OCI-M1 (cell line): ENCODE measurements at places on chromosomes 13 and 19.

DNA sequence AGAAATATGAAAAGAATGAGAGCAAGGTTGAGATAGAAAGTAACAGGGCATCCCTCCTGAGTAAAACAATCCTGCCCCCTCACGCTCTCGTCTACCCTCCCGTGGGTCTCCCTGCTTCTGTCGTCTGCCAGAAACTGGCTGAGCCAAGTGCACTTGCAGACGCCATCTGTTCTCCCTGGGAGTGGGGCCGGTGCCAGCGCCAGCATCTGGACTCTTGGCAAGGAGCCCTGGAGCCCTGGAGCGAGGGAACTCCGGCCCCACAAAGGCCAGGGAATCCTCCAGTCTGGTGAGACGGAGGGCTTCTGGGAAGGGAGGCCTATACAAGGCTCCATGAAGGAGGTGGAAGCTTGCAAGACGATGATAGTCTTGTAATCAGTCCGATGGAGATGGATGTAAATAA, 2.3 kb upstream of the TMEM91 start:
- DNase-seq, result no peak

DNA sequence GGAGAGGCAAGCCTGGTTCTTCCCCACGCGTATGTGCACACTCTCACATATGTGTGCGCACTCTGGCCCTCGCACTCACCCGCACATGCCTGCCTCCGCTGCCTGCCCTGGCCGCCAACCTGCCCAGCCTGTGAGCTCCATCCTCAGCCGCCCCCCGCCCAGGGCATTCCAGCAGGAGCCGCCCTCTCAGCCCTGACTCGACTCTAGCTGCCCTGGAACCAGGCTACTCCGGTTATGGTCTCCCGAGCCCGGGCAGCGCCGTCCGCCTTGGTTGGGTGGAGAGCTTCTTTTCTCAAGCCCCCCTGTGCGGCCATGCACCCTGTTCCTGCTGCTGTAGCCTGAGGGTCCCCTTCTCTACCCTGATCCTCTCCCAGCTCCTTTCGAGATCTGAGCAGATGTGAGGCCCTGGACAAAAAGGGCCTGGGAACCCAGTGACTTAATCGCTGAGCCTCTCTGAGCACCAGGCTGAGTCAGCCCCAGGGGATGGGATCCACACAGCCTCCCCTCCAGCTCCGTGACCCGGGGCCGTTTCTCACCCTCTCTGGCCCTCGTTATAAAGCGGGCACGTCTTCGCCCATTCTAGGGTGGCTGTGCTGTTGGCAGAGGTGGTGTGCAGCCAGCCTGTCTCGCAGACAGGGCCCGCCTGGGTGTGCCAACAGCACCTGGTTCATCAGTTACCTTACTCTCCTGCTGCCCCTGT, 191.5 kb downstream of the TEX29 start:
- no peak for DNase-seq

DNA sequence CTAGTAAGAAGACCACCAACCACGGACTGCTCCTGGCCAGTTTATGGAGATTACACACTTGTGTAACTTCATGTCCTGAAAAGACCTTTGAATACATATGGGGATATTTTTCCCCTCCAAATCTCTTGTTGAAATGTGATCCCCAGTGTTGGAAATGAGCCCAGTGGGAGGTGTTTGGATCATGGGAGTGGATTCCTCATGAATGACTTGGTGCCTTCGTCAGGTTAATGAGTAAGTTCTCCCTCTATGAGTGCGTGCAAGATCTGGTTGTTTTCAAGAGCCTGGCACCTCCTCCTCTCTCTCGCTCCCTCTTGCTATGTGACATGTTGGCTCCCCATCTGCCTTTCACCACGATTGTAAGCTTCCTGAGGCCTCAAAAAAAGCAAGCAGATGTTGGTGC, 769.0 kb upstream of the SLITRK1 start:
- no peak for DNase-seq

GRCh38 chr13:110486061-110486715, 75.3 kb downstream of the RAB20 start:
- DNase-seq, result no peak

- DNase-seq, result no peak
Observed at GRCh38 chr13:33070713-33071112, 54.5 kb downstream of the KL start.

DNA sequence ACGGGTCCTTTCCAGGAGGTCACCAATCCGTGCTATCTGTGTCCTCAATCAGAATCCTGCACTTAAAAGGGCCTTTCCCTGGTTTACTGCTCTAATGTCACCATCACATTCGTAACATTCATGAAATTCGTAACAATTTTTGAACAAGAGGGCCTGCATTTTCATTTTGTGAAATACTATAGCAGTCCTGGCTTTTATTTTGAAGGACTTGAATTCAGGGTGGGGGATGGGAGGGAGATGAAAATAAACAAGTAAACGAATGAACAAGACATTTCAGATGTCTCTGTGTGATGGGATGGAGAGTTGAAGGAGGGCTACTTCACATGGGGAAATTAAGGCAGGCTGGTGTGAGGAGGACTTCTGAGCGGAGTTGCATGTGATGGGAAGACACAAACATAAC, 281.0 kb downstream of the TSHZ3 start:
- no peak for DNase-seq
